ENCODE measurements at places on chromosomes 16 and 17. TPM values are rescaled to one million over a fixed set of nuclear protein-coding genes. Genes with fewer than 3 reads are reported as not detected.

The TVP23A gene
- total RNA-seq = not detected

The TBC1D3C gene
- not detected for total RNA-seq

The GAST gene
- total RNA-seq = not detected

The MEOX1 gene
- total RNA-seq = 0.66 TPM

The DBNDD1 gene
- total RNA-seq = 29.2 TPM

The FAM222B gene
- 9.0 TPM for total RNA-seq

The CCL7 gene
- not detected for total RNA-seq

The PRAC1 gene
- not detected for total RNA-seq

The VMO1 gene
- total RNA-seq = 1.3 TPM

The MRPL27 gene
- total RNA-seq = 72.9 TPM

The STX1B gene
- total RNA-seq = 0.06 TPM

The SLC13A5 gene
- 0.92 TPM for total RNA-seq

The SOST gene
- not detected for total RNA-seq

The TUFM gene
- total RNA-seq = 105 TPM

The CD19 gene
- 0.19 TPM for total RNA-seq

The ZNF232 gene
- 6.4 TPM for total RNA-seq

The UTP4 gene
- total RNA-seq = 20.6 TPM

Data from esophagus squamous epithelium (tissue), 5 donors.